ENCODE measurements at places on chromosomes 3 and 15.

GRCh38 chr3:52298149-52299098 is 10.8 kb downstream of the GLYCTK start:
- DNase-seq = no peak

GRCh38 chr15:79213650-79214049 is 68.9 kb upstream of the ANKRD34C start:
- no peak for DNase-seq

DNA sequence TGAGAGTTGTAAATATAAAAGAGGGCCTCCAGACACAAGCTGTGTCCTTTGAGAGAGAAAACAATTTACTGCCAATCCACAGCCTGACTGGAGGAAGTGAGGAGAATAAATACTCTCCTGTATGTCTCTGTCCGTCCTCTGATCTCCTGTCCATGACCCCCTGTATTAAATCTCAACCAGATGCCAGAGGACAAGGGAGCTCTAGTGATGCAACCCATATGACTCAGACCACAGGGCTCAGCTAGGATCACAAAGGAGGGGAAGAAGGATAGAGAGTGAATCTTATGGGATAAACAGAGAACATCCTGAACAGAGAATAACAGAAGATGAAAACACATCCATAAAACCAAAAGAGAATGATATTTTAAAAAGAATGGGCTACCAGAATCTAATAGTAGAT is 482.6 kb downstream of the PLOD2 start:
- DNase-seq = no peak

DNA sequence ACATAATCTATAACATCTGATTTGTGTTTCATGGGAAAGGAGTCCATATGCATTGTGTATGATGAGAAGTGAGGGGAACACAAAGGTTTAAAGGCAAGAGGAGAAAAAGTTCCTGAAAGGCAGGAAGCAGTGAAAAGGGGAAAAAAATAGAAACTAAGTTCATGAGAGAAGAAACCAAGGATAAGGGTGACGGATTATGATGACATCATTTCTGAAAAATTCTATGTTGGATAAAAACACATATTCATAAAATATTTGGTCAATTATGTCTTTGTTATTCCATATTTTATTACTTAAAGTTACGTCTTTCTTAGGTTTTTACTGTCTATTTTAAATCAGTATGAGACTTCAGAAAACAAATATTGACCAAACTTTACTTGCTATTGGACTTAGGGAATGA is 48.6 kb upstream of the CP start:
- DNase-seq = no peak

- no peak for DNase-seq
These were observed 30.2 kb upstream of the LAMP3 start for GRCh38 chr3:183192650-183193300.
